ENCODE measurements at places on chromosomes 3 and 15. TPM values are rescaled to one million over a fixed set of nuclear protein-coding genes. Genes with fewer than 3 reads are reported as not detected.

GRCh38 chr3:151751161-151751560 is 17.4 kb downstream of the AADACL2 start:
- DNase-seq = peak; percentile 93

DNA sequence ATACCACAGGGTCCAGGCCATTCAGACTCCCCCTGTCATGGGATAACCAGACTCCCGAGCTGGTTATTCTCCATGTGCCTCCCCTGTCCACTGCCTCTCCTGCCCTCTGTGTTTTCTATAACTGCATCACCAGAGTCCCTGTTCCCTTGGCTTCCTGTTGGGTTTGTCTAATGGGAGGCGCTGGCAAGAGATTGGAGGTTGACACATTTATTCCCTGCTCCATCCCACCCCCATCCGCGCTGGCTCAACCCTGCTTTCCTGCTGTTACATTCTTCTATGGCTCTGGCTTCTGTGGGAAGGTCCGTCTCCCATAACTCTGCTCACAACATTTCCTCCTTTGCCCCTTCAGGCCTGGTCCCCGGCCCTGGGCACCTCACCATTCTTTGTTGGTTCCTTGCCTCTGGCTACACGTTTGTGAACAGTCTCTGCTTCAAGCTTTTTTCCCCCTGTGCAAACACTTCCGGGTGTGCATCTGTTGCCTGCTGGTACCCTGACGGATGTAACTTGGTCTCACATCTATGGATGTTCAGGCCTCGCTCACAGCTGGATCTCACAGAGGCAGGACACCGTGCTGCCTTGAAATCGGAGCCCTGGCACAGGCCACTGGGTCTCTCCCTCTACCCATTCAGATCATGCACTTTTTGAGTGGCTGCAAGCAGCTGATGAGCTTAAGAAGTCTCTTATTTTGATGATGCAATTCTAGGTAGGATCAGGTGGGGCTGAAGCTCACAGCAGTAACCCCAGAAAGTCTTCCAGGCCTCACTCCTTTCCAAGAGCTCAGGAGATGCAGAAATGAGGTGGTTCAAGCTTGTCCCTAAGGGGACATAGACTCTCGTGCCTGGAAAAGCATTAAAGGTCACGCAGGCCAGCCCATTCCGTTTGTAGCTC is 68.6 kb upstream of the ATP13A3 start:
- DNase-seq = no peak

The MESP2 gene
- total RNA-seq = 0.13 TPM

The KY gene
- total RNA-seq = not detected

DNA sequence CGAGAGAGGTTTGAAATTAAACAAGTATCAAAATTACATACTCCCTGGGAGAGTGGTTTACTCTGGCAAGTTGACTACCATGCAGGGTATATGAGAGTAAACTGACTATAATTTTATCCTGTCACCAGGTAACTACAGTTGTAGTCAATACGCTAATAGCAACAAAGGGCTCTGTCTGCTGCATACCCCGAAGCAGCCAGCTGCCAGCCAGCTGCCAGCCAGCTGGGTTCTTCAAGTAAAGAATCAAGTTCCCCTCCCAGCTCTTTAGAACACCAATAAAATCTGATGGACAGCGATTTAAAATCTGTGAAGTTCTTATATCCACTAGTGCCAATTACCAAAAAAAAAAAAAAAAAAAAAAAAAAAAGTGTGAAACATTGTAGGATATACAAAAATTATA is 417.7 kb upstream of the CFAP20DC start:
- DNase-seq = no peak

The FANCD2 gene
- 2.1 TPM for total RNA-seq

GRCh38 chr3:45640091-45640507 is 45.5 kb downstream of the LIMD1 start:
- no peak for DNase-seq

DNA sequence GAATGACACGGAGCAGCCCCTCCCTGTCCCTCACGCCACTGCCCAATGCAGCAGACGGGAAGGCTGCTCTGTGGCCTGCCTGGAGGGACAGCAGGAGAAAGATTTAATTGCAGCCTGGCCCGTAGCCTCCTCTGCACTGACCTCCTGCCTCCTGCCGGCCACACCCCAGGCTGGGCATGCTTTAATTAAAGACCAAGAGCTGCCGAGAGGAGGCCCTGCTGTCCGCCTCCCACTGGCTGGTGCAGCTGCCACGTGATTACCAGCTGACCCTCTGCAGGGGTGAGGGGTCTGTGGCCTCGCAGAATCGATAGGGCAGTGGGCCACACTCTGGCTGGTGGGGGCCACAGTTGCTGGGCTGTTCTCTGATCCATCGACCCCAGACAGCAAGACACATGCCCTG is 100.2 kb upstream of the PRR23E start:
- no peak for DNase-seq

The MINDY4B gene
- total RNA-seq = not detected

The GPR176 gene
- 3.4 TPM for total RNA-seq
